ENCODE measurements at places on chromosomes 2 and 18.
A peak's percentile ranks its signal among the peaks of the same experiment; 100 is the strongest.

DNA sequence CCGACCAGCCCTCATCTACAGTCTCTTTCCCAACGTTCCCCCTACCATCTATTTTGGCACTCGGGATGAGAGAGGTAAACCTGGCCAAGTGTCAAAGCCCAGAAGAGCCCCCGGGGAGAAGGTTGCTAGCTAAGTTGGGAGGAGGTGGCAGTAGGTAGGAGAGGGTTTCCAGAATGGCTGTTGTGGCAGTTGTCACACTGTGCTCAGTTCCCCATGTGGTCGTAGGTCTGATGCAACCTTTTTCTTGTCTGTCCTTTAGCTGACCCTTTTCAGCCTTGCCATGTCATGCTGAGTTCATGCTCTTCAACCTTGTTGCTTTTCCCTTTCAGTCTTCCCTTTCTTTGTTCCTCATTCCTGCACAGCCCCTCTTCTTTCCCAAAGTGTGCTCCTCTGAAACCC lies 34.5 kb downstream of the TTLL4 start:
- no peak for DNase-seq

- no peak for DNase-seq
Measured at GRCh38 chr2:109554758-109555157, 59.0 kb downstream of the SEPTIN10 start.

DNA sequence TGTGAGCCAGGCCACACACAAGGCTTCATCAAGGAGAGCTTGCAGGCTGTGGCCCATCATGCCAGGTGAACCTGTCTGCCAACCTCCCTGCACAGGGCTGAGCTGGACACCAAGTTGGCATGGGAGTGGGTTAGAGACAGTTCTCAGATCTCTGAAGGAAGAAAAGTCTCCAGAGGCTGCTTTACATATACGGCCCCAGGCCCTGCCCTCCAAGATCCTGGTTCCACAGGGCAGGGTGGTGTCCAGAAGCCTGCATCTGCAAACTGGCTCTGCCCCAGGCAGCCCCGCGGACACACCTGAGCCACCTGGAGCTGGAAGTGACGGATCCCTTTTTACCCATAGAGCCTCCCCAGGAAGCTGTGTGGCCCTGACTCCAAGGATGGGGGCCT lies 24.2 kb upstream of the HES6 start:
- DNase-seq: no peak

GRCh38 chr2:105328281-105329196 lies 996 bp downstream of the TGFBRAP1 start:
- peak; percentile 28 for DNase-seq

DNA sequence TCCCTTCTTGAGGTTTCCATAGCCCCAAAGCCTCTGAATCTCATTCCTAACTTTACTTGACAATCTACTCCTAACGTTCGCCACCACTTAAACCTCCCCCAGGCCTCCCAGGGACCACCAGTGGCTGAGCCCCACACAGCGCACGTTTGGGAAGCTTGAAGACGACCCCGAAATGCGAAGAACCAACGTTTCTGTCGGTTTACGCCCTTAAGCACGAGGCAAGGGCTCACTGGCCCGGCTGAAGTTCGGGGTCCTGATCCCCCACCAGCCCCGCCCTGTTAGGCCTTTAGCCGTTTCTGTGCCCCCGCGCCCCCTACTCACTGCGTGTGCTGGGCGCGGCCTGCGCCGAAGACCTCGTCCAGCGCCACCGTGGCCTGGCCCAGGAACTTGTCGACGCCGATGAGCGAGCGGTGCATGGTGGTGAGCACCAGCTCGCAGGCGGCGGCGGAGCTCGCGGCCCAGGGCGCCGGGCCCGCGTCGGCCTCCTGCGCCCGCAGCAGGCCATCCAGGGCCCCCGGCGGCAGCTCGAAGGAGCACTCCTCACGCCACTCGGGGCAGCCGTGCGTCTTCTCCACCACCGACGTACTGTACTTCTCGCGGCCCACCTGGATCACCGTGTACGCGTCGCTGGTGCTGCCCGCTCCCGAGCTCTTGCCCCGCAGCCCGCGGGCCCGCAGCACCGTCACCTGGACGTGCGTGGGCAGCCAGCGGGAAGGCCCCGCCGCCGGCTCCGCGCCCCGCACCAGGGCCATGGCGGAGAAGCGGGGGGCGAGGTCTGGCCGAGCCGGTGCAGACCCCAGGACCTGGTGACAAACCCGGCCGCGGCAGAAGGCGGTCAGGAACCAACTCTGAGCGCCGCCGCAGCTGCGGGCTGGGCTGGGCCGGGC lies 479 bp downstream of the RAB11FIP5 start:
- DNase-seq: no peak

GRCh38 chr2:40480596-40480995 lies 28.7 kb upstream of the SLC8A1 start:
- no peak for DNase-seq

- DNase-seq: no peak
Measured at GRCh38 chr2:176566961-176567360, 297.7 kb downstream of the MTX2 start.

DNA sequence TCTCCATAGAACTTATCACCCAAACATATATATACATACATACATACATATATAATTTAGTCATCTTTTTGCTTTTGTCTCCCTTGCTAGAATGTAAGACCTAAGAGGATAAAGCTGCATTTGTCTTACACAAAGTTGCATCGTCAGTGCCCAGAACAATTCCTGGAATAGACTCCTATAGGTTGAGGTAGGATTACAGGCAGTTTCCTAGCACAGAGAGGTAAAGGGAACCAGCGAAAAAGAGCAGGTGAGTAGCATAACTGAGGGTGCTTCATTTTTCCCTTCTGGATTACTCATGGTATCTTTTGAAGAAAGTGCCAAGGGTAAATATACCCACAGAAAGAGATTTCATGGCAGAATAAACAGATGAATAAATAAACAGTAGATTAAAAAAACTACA lies 68.1 kb upstream of the AMMECR1L start:
- DNase-seq: no peak

GRCh38 chr2:14235667-14236066 lies 396.9 kb upstream of the LRATD1 start:
- peak; percentile 29 for DNase-seq

- peak; percentile 36 for DNase-seq
Measured at GRCh38 chr2:233349005-233349998, 5.0 kb upstream of the DGKD start.

GRCh38 chr2:50547521-50547920 lies 484.4 kb downstream of the NRXN1 start:
- DNase-seq: no peak

GRCh38 chr2:202172439-202173211 lies 65.8 kb downstream of the SUMO1 start:
- no peak for DNase-seq

GRCh38 chr2:231464576-231465540 lies 574 bp upstream of the NCL start:
- peak; percentile 97 for DNase-seq

- peak; percentile 15 for DNase-seq
Measured at GRCh38 chr2:95389245-95390119, 13.0 kb upstream of the FAHD2A start.

- DNase-seq: no peak
Measured at GRCh38 chr2:130259594-130259993, 61.4 kb upstream of the TUBA3E start.

GRCh38 chr2:148932536-148932935 lies 57.5 kb downstream of the KIF5C start:
- DNase-seq: no peak

GRCh38 chr2:231037731-231038482 lies 584 bp downstream of the C2orf72 start:
- DNase-seq: no peak

- no peak for DNase-seq
Measured at GRCh38 chr18:54229421-54230059, 5.1 kb upstream of the MBD2 start.

- no peak for DNase-seq
Measured at GRCh38 chr2:220845766-220846273, 726.3 kb downstream of the EPHA4 start.

- no peak for DNase-seq
Measured at GRCh38 chr2:9285385-9285920, 78.8 kb downstream of the ASAP2 start.

DNA sequence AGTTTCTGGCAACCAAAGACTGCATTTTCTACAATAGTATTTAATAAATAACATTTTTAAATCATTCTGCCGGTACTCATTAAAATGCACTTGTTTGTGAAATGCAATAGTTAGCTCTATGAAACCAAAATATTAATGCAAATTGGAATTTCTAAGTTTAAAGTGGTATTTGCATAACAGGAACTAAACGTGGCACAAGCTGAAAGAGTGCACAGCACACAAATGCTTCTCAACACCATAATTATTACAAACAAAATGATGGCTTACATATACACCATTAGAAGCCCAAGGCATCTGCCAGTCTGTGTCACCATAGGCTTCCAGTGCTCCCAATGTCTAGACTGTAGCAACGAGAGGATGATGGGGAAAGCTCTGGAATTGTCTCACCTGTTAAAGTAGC lies 280.5 kb downstream of the TCF4 start:
- DNase-seq: no peak

GRCh38 chr2:8563814-8564474 lies 117.9 kb upstream of the ID2 start:
- DNase-seq: no peak

GRCh38 chr2:3396920-3397559 lies 17.5 kb downstream of the TRAPPC12 start:
- DNase-seq: no peak

- no peak for DNase-seq
Measured at GRCh38 chr2:42142547-42143184, 26.5 kb upstream of the EML4 start.

Measured in GDM1 (cell line).